ENCODE measurements at places on chromosomes 1 and 21.

DNA sequence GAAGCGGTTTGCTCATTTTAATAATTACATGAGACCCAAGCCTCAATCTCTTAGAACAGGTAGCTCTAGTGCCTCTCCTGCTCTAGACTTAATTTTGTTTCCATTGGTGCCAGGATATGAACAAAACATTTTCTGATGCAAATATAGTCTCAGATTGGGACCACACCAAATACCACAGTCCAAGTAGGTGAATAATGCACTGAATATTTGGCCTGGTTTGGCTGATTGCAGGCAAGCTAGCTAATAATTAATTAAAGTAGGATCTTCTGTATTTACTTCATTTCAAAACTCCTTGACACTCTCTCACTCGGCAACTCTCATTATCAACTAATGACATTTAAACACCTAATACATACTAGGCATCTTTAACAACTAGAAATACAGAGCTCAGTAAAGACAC lies 219.6 kb downstream of the LTN1 start:
- DNase-seq = no peak

DNA sequence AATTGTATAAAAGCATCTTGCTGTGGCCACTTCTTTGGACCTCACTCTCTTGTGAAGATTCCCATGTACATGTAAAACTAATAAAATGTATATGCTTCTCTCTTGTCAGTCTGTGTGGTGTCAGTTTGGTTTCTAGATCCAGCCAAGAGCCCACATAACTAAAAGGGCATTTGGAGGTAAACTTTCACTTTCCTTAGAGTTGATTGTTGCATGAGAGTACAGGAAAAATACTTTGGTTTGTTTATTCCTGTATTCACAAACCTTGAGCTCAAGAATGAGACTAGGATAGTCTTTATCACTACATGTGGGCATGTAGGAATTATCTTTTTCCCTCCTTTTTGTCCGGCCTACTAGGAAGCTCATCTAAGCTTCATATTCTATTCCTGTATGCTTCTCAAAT lies 50.9 kb downstream of the KCTD3 start:
- no peak for DNase-seq

DNA sequence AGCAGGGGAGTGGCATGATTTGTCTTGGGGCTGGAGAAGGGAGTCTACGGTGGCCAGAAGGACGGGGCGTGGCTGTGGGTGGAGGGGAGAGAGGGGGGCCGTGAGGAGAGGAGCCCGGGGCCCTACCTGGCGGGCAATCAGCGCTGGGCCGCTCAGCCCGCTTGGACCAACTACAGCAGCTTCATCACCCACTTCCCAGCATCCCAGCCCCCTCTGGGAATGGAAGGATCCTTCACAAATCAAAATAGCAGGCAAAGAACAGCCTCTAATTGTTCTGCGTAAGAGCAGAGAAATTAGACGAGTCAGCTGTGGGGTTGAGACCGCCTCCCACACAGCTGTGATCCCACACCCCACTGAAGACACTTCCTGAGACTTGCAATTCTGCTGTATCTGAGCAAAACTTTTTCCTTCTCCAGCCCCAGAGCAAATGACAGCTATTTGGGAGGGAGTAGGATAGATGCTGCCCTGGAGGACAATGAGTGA lies 43.5 kb downstream of the OPRD1 start:
- DNase-seq = no peak

GRCh38 chr1:226100436-226101391 lies 38.2 kb downstream of the H3-3A start:
- DNase-seq = no peak

DNA sequence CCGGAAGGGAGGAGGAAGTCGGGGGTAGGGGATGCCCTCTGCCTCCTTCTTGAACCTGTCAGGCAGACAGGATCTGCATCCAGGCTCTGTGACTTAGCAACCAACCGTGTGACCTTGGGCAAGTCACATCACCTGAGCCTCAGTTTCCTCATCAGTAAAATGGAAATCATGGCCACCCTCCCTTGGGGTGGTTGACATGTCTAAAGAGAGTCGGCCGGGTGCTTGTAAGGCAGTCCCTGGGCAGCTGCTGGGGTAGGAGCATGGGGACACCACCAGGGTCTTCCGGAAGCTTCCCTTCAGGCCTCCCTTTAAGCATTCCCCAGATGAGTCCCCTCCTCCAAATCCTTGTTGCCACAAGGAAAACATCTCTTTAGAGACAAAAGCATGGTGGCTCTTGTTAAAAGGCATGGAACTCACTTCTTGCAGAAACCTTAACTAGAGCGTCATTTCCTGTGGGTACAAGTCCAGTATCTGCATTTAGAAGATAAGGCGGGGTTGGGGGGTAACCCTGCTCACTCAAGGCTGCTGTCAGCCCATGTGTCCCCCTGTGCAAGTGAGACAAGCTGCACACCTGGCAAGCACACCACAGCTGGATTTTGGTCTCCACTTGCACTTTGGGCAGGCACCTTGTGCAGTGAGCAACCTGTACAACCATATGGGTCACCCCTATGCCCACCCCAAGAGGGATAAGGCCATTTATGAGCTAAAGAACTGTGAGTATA lies 10.4 kb downstream of the CLCNKB start:
- no peak for DNase-seq

- no peak for DNase-seq
Observed at GRCh38 chr1:150558303-150558704, 9.1 kb downstream of the ADAMTSL4 start.

DNA sequence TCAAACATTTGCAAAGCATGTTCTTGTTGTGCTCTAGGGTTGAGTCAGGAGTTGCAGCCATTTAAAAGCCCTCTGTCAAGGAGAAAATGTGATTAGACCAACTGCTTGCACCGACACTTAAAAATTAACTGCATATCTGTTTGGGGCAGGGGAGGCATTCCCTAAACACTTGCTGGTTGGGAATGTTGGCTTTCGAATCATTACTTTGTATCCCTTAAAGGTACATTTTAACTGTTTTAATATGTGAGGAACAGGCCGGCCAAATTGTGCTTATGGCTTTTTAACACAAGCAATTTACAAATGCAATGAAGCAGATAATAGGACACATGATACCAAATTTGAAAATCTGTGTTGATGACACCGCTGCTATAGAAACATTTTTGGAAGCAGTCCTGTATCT lies 159.1 kb downstream of the LHX8 start:
- no peak for DNase-seq

DNA sequence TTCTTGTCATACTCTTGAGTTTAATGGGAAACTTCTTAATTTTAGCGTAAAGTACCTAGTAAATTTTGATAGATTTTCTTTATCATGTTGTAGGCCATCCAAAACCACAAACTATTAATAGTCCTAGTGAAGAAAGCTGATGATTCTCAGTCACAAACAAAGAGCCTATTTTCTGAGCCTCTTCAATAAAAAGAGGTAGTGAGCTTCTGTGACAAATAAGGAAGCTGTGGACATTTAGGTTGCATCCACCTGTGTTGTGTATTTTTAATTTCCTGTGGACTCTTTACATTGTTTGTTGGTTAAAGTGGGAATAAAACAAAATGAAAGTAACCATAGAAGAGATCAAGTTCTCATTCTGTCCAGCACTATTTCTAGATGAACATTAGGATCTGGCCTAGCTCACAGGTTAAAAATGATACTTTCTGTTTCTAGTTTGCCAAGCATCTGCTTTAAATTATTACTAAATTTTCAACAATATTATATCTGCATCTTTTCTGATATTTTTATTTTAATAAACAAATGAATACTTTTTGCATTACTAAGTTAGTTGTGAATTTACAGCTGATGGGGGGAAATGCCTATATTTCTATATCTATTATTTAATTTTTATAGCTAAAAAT lies 702.2 kb upstream of the ADGRL4 start:
- no peak for DNase-seq

- no peak for DNase-seq
Observed at GRCh38 chr1:40820251-40820797, 36.7 kb downstream of the KCNQ4 start.

- no peak for DNase-seq
Observed at GRCh38 chr1:208029381-208030287, 118.7 kb upstream of the CD34 start.

DNA sequence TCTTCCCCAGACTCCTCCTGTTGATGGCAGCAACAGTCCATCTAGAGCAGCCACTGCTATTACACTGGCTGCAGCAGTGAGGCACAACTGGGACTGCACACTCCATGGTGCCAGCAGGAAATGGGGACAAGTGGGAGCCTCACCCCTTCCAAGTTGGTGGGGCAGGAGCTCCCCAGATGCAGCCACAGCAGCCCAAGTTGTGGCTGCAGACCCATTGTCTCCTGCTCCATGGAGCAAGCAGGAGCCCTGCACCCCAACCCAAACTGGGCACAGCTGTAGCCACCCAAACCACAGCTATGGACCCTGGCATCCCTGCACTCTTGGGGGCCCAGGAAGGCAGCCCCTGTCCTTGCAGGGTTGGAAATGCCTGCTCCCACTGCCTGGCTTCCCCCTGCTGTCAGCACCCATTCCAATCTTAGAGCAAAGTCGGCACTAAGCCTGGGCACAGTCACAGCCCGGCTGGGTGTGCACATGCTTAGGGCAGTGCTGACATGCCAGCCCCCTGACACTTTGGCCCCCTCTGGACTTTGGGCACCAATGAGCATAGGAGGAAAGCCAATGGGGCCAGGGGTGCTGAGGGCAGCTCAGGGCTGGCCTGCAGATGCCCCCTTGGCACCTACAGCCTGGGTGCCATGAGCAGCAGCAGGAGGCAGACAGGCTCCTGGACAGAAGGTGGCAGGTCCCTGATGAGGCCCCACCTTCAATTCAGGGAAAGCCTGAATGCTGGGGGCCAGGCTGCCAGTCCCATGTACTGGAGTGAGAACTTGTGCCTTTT lies 44.0 kb downstream of the MATN1 start:
- DNase-seq = no peak

- no peak for DNase-seq
Observed at GRCh38 chr21:45081636-45082035, 7.3 kb downstream of the ADARB1 start.

GRCh38 chr1:65277605-65278347 lies 31.6 kb upstream of the DNAJC6 start:
- DNase-seq = no peak

GRCh38 chr1:117605164-117605773 lies 579 bp upstream of the TENT5C start:
- DNase-seq = no peak

GRCh38 chr1:5959667-5960230 lies 32.5 kb downstream of the NPHP4 start:
- no peak for DNase-seq

- peak; percentile 83 for DNase-seq
Observed at GRCh38 chr1:212558693-212559480, 49.7 kb upstream of the ATF3 start.

DNA sequence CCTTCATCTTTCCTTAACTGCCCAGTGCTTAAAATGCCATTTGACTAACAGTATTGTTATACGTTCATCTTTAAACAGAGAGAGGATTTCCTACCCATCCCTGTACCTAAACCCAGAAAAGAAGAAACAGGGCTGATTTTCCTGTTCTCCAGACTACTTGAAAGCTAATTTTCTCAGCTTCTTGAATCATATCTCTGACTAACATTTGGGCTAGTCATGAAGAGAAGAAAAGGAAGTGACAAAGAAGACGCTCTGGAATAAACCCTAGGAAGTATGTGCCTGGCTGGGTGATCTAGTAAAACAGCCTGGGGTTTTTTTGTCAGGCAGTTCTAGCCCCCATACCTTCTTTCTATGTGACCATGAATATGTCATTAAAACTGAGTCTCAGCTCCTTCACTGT lies 44.8 kb upstream of the SGIP1 start:
- no peak for DNase-seq

DNA sequence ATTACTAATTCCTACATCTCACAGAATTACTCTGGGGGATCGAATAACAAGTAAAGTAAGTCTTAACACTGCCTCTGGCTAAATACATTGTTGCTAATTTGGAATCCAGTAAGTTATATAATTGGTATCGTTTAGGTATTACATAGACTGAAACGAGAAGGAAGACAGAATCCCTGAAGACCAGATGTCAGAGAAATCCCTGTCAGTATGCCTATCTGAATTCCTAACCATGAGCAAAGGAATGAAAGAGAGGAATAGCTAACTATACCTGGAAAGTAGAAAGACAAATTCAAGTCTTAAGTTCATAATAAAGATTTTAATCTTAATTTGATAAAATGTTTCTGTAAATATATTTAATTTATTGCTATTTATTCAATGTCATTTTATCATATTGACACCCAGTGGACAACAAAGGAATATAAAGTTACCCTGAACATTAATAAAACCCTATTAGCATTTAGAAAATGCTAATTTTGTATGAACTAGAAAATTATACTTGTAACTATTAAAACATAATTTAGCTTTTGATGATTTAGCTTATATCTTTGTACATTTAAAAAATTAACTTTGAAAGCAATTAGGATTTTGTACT lies 11.4 kb downstream of the DEPDC1 start:
- no peak for DNase-seq

DNA sequence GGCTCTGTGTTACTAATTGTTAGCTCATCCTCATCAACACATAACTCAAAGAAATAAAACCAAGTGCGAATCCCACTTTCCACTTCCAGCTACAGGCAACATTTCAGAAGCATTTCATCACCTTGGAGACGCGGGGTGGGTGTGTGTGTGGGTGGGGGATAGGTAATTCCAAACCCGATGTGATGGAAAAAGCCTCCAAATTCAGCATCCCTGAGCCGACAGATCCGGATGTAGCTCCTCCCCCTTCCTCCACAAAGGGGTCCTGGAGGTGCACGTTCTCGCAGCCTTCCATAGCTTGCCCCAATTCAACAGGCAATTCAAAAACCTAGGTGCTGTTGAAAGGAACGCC lies 486 bp downstream of the HSPA13 start:
- no peak for DNase-seq

GRCh38 chr21:43736224-43736883 lies 17.4 kb downstream of the PDXK start:
- DNase-seq = no peak

DNA sequence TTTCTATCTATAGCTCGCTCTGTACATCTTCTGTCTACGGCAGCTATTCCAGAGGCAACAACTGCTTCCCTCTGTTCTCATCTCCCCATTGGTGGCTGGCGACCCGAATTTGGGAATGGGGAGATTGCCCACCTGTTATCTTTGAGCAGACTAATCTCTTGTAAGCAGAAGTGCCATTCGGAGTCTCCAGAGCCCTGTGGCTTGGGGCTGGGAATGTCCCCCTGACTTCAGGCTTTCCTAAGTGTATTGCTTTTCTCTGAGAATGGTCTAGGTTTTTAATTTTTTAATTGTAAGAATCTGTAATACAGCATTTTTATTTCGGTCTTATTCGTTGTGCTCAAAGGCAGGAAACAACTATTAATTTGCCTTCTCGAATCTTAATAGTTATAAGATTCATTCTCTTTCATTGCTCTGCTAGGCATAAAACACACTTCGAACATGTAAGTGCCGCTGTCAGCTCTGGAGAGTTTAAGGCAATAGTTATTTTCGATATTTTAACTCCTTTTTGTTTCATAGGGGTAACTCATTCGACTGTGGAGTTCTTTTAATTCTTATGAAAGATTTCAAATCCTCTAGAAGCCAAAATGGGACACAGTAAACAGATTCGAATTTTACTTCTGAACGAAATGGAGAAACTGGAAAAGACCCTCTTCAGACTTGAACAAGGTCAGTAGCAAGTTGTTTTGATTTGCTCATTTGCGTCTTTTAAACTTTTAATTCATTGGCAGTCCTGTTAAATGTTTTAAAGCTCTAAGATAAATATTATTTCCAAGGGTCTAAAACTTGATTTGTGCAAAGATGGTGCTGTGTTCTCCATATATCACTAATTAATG lies 514 bp downstream of the AGL start:
- DNase-seq = peak; percentile 7

All from stimulated activated CD4-positive, alpha-beta T cell treated with anti-CD3 and anti-CD28 coated beads, Interleukin-15, amount 100 ng/mL, for 48 hours (primary cell).